ENCODE measurements at places on chromosomes 7 and 10.
A peak's percentile ranks its signal among the peaks of the same experiment; 100 is the strongest.

GRCh38 chr10:126156012-126156411, 232.3 kb downstream of the ADAM12 start:
- no peak for DNase-seq
- peaks cover 17% of the 10 kb centered on the region for H3K36me3 ChIP-seq
- 0 out of 2 replicates have a peak, but pooled peaks cover 8% of the 10 kb centered on the region for H3K4me1 ChIP-seq

DNA sequence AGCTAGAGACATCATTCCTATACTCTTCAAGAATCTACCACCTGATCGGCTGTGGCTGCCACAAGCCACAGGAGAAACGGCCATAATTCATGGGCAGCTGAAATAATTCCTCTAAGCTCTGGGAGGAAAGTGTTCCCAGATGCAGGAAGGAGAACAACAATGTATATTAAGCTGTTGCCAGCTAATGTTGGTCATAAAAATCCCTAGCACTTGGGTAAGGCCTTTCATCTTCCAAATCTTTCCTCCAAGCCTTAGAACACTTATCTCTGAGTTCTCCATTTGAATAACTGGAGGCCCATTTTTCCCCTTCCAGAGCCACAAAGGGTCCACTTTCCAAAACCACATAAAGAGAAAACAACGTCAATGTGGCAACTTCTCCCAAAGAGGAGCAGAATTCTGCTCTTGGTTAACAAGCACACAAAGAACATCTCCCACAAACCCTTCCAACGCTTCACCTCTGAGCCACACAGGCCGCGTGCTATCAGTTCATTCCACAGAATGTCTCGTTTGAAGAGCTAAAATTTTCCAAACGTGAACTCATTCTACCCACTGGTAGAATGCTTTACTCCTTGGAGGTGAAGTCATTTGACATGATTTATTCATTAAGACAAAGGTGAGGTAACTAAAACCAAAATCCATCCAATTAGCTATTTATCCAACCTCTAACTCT, 11.2 kb downstream of the KCNMA1 start:
- no peak overlapping the region for H3K4me3 ChIP-seq
- peaks cover 12% of the 10 kb centered on the region for H3K4me1 ChIP-seq
- no peak for DNase-seq
- H3K27me3 ChIP-seq = no peaks in the 10 kb centered on the region

GRCh38 chr7:40742270-40742669, 607.5 kb downstream of the SUGCT start:
- no peak overlapping the region for H3K27ac ChIP-seq
- no peaks in the 10 kb centered on the region for H3K27me3 ChIP-seq
- H3K4me1 ChIP-seq = peaks cover 4% of the 10 kb centered on the region
- no peak overlapping the region for H3K4me3 ChIP-seq
- DNase-seq = no peak

GRCh38 chr10:19918794-19919193, 102.6 kb downstream of the PLXDC2 start:
- DNase-seq = peak; percentile 7
- no peaks in the 10 kb centered on the region for H3K27me3 ChIP-seq
- H3K36me3 ChIP-seq = no peaks in the 10 kb centered on the region

All from GM23248 (cell line).